Activated CD4-positive, alpha-beta T cell treated with anti-CD3 and anti-CD28 coated beads, Interleukin-2, amount 10 ng/mL, durations not matched to agents 24 days and 14 days (primary cell): ENCODE measurements at places on chromosomes 1 and 21. TPM values are rescaled to one million over a fixed set of nuclear protein-coding genes. Genes with fewer than 3 reads are reported as not detected.

- H3K4me1 ChIP-seq: peaks cover 89% of the 10 kb centered on the region
- no peaks in the 10 kb centered on the region for H3K27me3 ChIP-seq
- peak overlapping the region; percentile 71 for H3K4me3 ChIP-seq
- DNase-seq: no peak
Observed at GRCh38 chr1:206705191-206705590, 20.5 kb downstream of the MAPKAPK2 start.

DNA sequence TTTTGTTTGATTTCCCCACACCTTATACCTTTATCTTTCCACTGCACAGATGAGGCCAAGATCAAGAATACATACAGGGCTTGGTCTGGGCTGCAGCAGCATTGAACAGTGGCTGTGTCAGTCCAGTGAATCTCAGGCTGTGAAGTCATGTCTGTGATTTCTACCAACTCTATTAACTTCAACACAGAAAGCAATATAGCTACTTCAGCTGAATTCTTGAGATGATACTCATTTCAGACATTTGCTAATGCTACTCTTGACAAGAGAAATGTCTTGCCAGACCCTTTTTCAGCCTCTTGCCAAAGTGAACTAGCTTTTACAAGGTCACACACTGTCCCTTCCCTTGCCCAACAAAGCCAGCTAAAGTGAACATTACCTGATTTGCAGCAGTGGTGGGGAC, 25.1 kb upstream of the HSD3B1 start:
- peaks cover 3% of the 10 kb centered on the region for H3K27me3 ChIP-seq
- no peaks in the 10 kb centered on the region for H3K4me1 ChIP-seq
- H3K4me3 ChIP-seq: no peak overlapping the region
- H3K27ac ChIP-seq: no peak overlapping the region
- no peaks in the 10 kb centered on the region for H3K36me3 ChIP-seq

Gene CADM3
- not detected in 2 replicates for total RNA-seq

GRCh38 chr1:9410737-9411297, 118.1 kb downstream of the SPSB1 start:
- peaks cover 32% of the 10 kb centered on the region for H3K4me1 ChIP-seq
- H3K4me3 ChIP-seq: peak overlapping the region; percentile 0
- H3K27me3 ChIP-seq: peaks cover 3% of the 10 kb centered on the region
- peak; percentile 69 for DNase-seq
- peaks cover 3% of the 10 kb centered on the region for H3K36me3 ChIP-seq

GRCh38 chr21:43191971-43192370, 23.2 kb downstream of the CRYAA start:
- H3K36me3 ChIP-seq: no peaks in the 10 kb centered on the region
- peaks cover 4% of the 10 kb centered on the region for H3K27me3 ChIP-seq
- H3K4me3 ChIP-seq: no peak overlapping the region
- H3K27ac ChIP-seq: no peak overlapping the region

Gene CYYR1
- total RNA-seq: not detected in 2 replicates

- H3K27ac ChIP-seq: no peak overlapping the region
- no peak overlapping the region for H3K4me3 ChIP-seq
- no peaks in the 10 kb centered on the region for H3K4me1 ChIP-seq
- H3K36me3 ChIP-seq: no peaks in the 10 kb centered on the region
Observed at GRCh38 chr1:157399984-157400382, 152.3 kb downstream of the FCRL5 start.

GRCh38 chr1:186839041-186839400, 10.3 kb downstream of the PLA2G4A start:
- peaks cover 8% of the 10 kb centered on the region for H3K27me3 ChIP-seq
- no peak overlapping the region for H3K27ac ChIP-seq
- no peak for DNase-seq
